Activated T-cell treated with anti-CD3 and anti-CD28 coated beads for 24 hours (primary cell): ENCODE measurements at places on chromosomes 7 and 10.

GRCh38 chr10:31650010-31650409 is 278.6 kb downstream of the ARHGAP12 start:
- no peak for DNase-seq

DNA sequence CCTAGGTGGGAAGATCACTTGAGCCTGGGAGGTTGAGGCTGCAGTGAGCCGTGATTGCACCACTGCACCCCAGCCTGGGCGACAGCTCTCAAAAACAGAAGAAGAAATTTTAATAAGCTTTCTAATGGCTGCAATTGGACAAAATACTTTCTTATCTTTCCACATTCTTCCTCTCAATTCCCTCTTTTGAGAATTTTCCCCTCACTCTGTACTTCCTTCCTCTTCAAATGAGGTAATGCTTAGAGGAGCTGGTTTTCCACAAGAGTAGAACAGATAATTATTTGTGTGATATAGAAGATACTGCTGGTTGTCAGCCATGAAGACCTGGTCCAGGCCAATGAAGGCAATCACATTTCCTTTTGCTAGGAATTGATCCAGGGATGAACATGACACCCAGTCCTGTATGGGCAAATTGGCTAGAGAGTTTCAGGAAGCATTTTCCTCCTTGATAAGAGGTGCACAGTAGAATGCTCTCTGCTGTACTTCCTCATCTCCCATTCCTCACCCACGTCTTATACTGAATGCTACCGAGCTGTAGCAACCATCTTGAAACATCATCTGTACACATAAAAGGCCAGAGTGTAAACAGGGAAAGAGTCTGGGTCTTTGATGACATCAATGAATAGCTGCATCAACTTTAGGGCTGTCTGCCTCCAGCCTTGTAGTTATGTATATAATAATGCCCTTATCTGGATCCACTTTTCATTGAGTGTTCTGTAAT is 103.9 kb downstream of the CDK6 start:
- DNase-seq = no peak

- no peak for DNase-seq
Measured at GRCh38 chr7:81211204-81211933, 292.5 kb upstream of the SEMA3C start.

GRCh38 chr7:94351703-94352102 is 43.0 kb upstream of the COL1A2 start:
- no peak for DNase-seq

DNA sequence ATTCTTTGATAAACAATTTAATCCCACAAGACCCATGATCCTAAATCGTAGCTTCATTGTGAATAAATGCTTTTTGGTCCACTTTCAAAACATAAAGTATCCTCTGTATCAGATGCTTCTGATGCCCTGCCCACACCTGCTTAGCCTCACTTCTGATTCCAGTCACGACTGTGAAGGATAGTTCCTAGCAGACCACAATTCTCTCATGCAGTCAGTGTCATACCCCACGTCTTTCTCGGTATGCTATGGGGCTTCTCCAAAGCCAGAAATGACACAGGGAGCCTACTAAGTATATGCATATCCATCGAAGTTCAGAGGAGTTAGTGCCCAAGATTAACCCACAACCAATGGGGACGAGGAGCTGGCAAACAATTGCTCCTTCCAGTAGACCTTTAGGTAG is 27.6 kb upstream of the CTNNA3 start:
- no peak for DNase-seq

GRCh38 chr7:121278120-121279021 is 50.4 kb upstream of the WNT16 start:
- DNase-seq = no peak

- no peak for DNase-seq
Measured at GRCh38 chr7:31882187-31882586, 188.0 kb downstream of the PDE1C start.

DNA sequence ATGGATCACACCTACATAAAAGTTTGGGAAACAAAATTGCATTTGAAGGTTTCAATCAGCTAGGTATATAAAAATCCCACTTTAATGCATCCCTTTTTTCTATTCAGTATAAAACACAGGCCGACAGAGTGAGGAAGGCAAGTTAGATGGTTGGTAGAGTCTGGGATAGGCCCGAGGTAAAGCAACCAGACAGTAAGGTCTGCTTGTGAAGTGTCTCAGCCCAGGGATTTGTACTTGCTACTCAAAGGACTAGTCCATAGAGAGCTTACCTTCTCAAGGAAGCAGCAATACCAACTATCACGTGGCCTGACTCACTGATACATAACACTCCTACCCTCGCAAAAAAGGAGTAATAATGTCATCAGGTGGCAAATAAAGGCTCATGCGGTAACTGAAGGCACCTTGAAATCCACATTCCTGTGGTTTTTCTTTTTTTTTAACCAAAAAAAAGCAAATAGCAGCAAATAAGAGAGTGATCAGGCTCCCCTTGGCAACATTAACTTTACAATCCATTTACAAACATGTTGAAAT is 56.2 kb upstream of the ATP6V0A4 start:
- no peak for DNase-seq

DNA sequence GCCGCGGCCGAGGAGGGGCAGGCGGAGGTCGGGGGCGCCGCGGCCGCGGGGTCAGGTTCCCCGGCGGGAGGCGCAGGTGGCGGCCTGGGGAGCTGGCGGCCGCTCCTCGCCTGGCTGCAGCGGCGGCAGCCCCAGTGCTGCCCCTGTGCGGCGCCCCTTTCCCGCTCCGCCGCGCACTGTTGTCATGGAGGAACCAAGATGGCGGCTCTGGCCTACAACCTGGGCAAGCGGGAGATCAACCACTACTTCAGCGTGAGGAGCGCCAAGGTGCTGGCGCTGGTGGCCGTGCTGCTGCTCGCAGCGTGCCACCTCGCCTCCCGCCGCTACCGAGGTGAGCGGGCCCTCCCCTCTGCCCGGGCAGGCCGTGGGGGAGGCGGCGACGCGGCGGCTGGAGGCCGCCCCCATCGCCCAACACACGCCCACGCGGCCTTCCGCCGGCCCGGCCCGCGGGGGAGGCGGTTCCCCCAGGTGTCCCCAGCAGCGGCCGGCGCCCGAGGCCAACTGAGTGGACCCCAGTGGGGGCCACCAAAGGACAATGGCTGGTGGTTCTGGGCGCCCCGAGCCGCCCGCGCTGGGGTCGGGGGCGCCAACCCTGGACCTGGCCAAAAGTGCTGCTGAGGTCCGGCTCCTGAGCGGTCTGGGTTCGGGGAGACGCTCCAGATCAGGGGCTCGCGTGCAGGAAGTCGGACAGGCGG is 425 bp downstream of the CASD1 start:
- DNase-seq = peak; percentile 51

DNA sequence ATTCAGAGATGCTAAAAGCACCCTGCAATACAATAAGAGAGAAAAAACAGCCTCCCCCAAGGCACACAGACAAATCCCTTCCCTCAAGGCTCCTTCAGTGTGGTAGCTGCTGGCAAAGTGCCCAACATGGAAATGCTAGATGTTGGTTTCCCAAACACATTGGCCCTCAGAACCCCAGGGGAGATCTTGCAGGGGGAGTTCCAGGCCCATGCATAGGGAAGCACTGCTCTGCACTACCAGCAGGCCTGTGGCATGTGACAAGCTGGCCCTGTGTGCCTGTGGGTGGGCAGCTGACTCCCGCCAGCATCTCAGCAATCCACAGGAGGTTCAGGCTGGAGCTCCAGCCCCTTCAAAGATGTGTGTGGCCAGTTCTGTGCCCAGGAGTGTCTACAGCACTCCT is 16.8 kb upstream of the CSGALNACT2 start:
- DNase-seq = no peak

DNA sequence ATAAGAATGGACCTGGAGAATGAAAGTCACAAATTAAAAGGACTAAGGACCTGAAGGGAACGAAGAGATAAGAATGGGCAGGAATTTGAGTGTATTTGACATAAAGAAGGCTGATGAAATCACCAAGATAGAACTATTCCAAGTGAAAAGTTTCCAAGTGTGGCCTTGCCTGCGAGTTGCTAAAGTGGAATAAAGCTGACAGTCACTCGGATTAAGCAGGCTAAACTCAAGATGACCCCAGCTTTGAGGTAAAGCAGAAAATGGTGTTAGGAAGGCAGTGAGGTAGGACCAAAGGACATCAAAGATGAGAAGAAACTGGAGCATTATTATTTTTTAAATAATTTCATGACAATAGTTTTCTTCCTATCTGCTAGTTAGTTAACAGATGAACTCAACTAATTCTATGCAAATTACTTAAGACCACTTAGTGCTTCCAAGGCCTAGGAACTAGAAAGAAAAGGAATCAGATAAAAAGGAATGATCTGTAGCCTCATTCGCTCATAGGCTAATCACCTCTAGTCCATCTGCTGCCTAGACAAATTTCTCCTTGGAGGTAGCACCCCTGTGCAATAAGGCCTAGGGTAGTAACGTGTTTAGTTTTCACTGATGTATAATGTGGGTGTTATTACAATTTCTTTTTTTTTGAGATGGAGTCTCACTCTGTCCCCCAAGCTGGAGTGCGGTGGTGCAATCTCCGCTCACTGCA is 34.5 kb downstream of the EZH2 start:
- no peak for DNase-seq

DNA sequence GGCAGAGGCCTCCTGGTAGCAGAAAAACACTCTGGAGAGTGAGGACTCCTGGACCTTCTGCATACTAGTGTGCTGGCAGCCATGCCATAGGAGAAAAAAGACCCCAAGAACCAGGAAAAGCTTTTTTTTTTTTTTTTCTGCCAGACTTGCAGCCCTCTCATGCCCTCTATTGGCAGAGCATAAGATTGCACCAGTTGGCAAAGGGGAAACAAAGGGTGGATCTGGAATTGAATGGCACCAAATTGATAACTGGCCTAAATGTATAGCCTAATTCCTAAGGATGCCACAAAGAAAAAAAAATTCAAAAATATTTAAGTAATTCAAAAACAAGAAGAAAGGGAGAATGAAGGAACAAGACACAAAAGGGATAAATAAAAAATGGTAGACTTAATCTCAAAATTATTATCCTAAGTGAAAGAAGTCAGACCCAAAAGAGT is 112.5 kb upstream of the GHITM start:
- DNase-seq = peak; percentile 0

DNA sequence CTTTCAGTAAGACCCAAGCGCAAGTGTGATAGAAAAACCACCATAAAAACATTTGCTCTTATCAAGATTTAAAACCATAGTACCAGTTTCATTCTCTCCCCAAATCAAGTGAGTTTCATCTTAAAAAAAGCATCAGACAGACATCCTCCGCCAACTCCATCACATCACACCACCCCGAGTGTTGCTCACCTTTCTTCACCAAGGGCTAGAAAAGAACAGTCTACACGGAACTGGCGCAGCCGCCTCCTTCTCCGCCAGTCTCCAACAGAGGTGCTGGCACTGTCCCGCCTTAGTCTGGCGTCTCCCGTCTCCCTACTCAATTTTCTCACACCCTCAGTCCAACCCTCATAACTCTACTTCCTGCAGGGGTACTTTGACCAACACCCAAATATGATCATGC is 46.9 kb upstream of the WIPI2 start:
- peak; percentile 8 for DNase-seq

DNA sequence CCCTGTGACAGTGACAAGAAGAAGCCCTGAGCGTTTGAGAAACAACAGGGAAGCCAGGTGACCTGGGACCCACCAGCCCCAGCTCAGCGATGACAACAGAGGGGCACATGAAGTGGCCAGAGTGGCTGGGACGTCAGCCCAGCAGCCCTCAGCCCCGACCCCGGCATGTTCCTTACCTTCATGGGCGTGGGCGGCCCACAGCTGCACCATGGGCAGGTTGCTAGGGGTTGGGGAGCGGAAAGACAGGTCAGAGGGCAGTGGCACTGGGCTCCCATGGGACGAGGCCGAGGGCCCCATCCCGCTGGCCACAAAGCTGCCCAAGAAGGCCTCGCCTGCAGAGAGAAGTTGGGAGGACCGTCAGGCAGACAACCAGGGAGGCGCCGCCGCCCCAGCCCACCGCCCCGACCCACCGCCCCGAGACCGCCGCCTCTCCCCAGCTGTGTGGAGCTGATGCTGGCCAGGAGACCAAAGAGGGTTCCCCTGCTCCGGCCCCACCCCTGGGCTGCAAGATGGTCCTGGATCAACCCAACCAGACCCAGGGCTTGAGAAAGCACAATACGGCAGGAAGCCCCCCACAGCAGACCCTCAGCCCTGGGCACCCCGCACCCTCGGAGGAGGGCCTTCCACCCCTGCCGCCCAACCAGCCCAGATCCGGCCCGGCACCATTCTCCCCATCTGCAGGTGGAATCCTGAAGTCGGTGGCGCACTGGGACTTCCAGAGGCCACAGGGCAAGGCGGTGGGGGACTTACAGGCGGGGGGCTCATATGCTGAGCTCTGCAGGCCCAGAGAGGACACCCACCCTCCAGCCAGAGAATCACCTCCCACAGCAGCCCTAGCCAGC is 29.1 kb downstream of the TNRC18 start:
- no peak for DNase-seq

DNA sequence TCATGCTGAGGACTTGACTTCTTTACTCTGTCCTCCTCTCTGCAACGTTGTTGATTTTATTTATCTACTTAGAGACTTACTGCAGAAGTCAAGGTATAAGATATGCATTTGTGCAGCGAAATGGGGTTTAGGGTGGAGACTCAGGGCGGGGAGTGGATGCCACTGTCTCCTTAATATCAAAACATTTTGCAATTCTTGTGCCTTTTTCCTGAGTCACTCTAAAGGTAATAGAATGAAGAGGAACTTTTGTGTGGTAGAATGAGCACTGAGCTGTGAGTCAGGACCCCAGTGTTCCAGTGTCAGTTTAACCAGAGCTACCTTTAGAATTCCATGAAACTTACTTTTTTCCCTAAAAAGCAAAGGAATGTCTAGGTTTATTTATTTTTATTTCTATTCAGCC is 78.2 kb downstream of the VTI1A start:
- DNase-seq = no peak

GRCh38 chr7:150851492-150852370 is 586 bp upstream of the AOC1 start:
- no peak for DNase-seq

DNA sequence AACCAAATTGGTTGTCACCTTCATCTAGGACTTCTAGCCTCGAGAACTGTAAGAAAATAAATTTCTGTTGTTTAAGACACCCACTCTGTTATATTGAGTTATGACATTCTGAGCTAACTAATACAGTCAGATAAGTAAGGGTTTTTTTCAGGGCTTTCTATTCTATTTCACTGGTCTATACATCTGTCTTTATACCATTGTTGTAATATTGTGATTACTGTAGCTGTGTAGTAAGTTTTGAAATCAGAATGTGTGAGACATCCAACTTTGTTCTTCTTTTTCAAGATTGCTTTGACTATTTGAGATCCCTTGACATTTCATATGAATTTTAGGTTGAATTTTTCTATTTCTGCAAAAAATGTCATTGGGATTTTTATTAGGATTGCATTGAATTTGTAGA is 7.5 kb downstream of the IFIT1 start:
- DNase-seq = no peak

DNA sequence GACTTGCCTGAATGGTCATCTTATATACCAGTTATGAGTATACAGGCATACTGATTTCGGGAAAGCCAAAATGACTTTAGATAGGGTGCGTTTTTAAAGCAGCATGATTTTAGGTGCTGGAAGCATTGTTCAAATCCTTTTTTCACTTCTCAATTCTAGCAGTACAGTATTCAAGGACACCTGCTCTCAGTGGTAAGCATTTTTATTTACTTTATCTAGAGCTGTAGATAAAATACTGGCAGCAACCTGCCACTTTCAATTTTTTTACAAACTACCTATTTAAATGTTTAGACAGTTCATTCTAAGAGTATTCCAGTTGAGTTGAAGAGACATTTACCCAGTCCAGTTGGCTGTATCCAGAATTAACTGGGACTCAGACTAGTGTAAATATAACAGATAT is 33.6 kb downstream of the TMEM106B start:
- no peak for DNase-seq

- no peak for DNase-seq
Measured at GRCh38 chr10:19929506-19930140, 113.4 kb downstream of the PLXDC2 start.
